ENCODE measurements at places on chromosomes 13 and 19. TPM values are rescaled to one million over a fixed set of nuclear protein-coding genes. Genes with fewer than 3 reads are reported as not detected.

GRCh38 chr13:95982144-95982543 is 71.1 kb downstream of the UGGT2 start:
- H3K36me3 ChIP-seq, result no peaks in the 10 kb centered on the region
- DNase-seq, result no peak
- no peaks in the 10 kb centered on the region for H3K4me1 ChIP-seq
- peaks cover 4% of the 10 kb centered on the region for H3K27me3 ChIP-seq
- no peak overlapping the region for H3K4me3 ChIP-seq
- no peak overlapping the region for H3K27ac ChIP-seq

Gene HSPBP1
- total RNA-seq, result 44.3 TPM

Gene SHISA2
- total RNA-seq, result 0.69 TPM

DNA sequence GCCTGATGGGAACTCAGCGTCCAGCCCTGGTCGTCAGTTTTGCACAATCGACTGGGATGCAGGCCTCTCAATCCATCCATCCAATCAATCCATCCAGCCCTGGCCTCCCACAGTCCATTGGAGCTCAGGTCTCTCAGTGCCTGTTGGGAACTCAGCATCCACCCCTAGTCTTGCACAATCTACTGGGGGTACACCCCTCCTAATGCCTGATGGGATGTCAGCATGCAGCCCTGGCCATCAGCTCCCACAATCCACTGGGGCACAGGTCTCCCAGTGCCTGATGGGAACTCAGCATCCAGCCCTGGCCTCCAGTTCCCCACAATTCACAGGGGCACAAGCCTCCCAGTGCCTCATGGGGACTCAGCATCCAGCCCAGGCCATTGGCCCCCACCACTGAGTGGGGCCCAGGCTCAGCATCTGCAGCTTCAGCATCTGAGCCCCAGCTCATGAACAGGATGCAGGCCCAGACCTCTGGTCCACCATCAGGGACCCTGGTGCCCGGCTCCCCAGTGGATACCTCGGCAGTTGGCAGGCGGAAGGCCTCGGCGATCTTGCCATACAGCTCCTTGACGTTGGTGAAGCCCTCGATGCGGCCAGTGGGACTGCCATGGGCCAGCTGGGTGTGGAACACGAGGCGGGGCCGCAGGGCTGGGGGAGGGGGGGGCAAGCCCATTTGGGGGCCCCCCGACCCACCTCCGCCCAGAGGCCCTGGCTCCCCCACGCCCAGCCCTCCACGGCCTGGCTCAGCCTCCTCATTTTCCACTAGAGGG is 7.2 kb upstream of the PTGER1 start:
- no peaks in the 10 kb centered on the region for H3K27me3 ChIP-seq
- peaks cover 5% of the 10 kb centered on the region for H3K4me1 ChIP-seq
- no peak overlapping the region for H3K27ac ChIP-seq
- no peak overlapping the region for H3K4me3 ChIP-seq
- H3K36me3 ChIP-seq, result peaks cover 6% of the 10 kb centered on the region

- H3K36me3 ChIP-seq, result no peaks in the 10 kb centered on the region
- no peak overlapping the region for H3K4me3 ChIP-seq
- DNase-seq, result no peak
- H3K27me3 ChIP-seq, result peaks cover 6% of the 10 kb centered on the region
Measured at GRCh38 chr19:55563261-55563690, 17.4 kb downstream of the ZNF579 start.

Gene KLK15
- not detected for total RNA-seq

Gene MTUS2
- total RNA-seq, result not detected

GRCh38 chr19:18859676-18860301 is 28.0 kb downstream of the UPF1 start:
- no peaks in the 10 kb centered on the region for H3K4me1 ChIP-seq
- no peaks in the 10 kb centered on the region for H3K27me3 ChIP-seq
- H3K27ac ChIP-seq, result no peak overlapping the region
- H3K4me3 ChIP-seq, result no peak overlapping the region
- no peak for DNase-seq
